Suppressor macrophage treated with lipopolysaccharide for 1 hour (primary cell): ENCODE measurements at places on chromosomes 11 and 22.
A peak's percentile ranks its signal among the peaks of the same experiment; 100 is the strongest.

- peak; percentile 74 for DNase-seq
Observed at GRCh38 chr11:5631969-5632635, 7.3 kb downstream of the TRIM34 start.

- DNase-seq: peak; percentile 38
Observed at GRCh38 chr22:24427500-24428164, at the start of gene ADORA2A. Gene ADORA2A, plus strand, starts transcription at chr22:24427599. Its CDS starts 5,806 bp downstream, at chr22:24433405.

- no peak for DNase-seq
Observed at GRCh38 chr11:76836613-76837291, 24.0 kb upstream of the ACER3 start.

- DNase-seq: no peak
Observed at GRCh38 chr11:120324932-120325810, at the start of gene TLCD5. Gene TLCD5, plus strand, starts transcription at chr11:120325299. Its CDS starts 2,143 bp downstream, at chr11:120327442.

- DNase-seq: no peak
Observed at GRCh38 chr11:24896118-24896835, 399.4 kb downstream of the LUZP2 start.

GRCh38 chr11:124791626-124792341, 8.4 kb downstream of the MSANTD2 start:
- peak; percentile 68 for DNase-seq

- DNase-seq: no peak
Observed at GRCh38 chr11:17376493-17376892, 12.0 kb downstream of the KCNJ11 start.

DNA sequence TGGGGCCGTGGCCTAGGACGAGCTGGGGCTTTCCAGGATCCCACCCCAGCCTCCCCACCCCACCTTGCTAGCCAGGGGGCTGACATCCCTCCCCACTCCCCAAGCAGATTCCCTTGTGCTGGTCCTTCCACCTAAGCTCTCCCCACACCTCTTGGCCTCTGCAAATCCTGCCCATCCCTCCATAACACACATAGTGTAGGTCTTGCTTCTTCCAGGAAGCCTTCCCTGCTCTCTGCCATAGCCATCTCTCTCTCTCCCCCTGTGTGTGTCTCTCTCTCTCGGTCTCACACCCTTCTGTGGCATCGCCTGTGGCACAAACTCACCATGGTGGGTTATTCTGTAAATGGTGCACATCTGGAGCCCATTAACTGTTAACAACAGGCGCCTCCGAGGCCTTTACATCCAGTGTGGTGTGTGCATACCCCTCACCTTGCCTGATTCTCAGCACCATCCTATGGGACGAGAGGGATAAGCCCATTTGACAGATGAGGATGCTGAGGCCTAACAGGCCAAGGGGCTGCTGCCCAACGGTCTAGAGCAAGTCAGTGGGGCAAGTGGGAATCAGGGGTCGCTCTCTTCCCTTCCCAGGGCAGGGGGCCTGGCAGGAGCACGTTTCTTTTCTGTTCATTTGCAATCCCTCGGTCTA, 22.2 kb upstream of the PICK1 start:
- no peak for DNase-seq

- no peak for DNase-seq
Observed at GRCh38 chr11:100185588-100185987, 501.5 kb upstream of the ARHGAP42 start.

- DNase-seq: peak; percentile 70
Observed at GRCh38 chr11:30326114-30326778, 3.3 kb downstream of the ARL14EP start.

DNA sequence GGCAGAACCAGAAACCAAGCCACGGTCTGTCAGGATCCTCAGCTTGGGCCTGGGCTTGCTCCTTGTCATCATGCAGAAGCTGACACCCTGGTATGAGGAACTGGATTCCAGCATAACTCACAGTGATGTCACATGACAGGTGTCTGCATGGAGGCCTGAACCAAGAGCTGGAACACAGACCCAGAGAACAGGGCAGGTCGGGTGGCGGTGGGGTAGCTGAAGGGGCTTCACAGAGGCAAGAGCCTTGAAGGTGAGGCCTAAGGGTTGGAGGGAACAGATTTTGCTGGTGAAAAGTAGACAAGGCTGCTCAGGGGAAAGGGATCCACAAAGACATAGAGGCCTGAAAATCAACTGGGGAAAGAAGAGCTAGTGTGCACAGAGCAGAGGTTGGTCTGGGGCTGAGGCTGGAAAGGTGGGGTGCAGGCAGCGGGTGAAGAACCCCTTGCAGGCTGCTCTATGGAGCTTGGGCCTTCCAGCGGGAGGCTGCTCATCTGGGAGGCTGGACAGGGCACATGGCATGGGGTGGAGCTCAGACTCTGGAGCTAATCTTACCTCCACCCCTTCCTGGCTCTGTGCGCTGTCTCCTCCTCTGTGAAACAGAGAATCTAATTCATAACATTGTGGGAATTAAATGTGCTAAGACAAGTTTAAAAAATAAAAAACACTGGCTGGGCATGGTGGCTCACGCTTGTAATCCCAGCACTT, 18.4 kb upstream of the RPS3 start:
- DNase-seq: peak; percentile 79

GRCh38 chr11:123652599-123652998, 1.8 kb downstream of the SCN3B start:
- DNase-seq: no peak

GRCh38 chr11:8442301-8442700, 151.7 kb downstream of the STK33 start:
- no peak for DNase-seq

GRCh38 chr11:124068601-124069110, 27.5 kb upstream of the OR10G7 start:
- DNase-seq: peak; percentile 55

- no peak for DNase-seq
Observed at GRCh38 chr22:30370641-30371230, 13.9 kb downstream of the CCDC157 start.

- DNase-seq: no peak
Observed at GRCh38 chr11:40921246-40921645, 538.2 kb downstream of the LRRC4C start.

DNA sequence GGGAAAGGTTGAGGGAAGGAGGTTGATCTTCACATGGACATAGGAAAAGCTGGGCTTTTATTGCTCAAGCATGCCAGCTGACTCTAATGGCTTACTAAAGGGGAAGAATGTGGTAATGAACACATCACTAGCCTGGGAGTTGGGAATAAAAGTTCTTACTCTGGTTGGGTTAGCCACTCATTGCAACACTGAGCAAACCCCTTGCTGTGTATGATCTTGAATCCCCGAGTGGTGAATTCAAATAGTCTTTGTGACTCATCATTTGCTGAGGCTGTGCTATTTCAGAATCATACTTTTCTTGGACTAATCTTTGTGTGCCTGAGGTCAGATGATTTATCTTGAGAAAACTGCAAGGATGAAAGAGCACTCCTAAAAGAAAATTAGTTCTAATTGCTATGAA, 304.1 kb upstream of the ANO5 start:
- peak; percentile 83 for DNase-seq

- peak; percentile 57 for DNase-seq
Observed at GRCh38 chr11:10891151-10891720, 33.4 kb upstream of the ZBED5 start.

DNA sequence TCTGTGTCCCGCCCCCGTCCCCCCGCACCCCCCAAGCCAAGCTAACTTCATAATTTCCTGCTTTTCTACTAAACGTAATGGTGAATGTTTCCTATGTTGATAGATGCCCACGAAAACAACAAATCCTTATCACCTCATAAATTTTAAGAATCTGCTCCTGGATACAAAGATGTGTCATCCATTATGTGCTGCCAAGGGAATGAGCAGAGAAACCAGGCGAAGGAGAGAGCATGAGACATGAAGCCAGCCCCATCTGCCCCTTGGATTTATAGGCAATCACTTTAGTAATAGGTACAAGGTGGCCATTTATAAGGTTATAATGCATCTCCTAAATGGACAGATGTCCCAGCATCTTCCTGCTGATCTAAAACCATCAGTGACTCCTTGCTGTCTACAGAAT, 30.3 kb downstream of the LAYN start:
- no peak for DNase-seq

DNA sequence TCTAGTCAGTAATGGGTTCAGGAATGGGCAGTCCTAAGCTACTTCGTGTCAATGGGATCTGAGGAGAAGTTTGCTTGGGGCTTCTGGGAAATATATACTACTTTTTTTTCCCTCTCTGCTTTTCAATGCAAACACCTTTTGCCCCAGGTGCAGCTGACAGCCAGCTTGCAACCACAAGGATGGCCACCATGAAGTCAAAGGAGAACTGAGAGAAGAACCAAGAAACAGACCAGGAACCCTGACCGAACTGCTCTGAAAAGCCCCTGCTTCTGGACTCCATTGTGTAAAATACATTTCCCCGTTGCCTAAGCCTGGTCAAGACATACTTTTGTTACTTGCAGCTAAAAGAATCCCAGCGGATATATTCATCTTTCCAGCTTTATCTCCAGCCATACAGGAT, 20.1 kb upstream of the CD44 start:
- no peak for DNase-seq

- DNase-seq: no peak
Observed at GRCh38 chr11:17553249-17553546, 6.1 kb downstream of the OTOG start.

DNA sequence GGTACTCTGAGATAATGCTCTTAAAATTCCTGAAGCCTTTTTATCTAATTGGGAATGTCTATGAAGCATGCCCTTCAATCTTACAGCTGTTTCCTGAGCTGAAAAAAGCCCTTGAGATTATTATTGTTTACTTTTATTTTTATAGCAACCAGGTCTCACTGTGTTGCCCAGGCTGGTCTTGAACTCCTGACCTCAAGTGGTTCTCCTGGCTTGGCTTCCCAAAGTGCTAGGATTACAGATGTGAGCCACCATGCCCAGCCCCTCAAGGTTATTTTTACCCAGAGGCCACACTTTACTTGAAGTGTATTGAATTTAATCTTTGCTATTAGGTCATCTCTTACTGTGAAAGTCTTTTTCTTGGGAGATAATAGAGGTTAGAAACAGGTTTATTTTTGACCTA, 7.0 kb upstream of the SWAP70 start:
- no peak for DNase-seq

DNA sequence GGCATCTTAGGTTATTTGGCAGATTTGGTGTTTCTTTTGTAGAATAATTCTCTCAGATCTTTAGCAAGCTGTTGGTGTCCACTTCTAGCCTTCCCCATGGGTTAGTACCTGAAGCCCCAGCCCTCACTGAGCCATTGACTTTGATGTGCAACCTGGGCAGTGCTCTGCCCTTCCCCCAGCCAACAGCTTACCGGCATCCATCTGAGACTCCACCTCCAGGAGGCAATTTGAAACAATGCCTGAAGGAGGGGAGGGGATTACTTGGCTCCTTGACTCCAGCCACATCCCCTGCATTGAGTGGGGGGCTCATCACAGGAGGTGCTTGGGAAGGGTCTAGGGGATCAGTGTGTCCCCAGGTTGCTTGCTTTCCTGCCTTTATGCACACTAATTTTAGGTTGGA, 114.8 kb downstream of the TRIM29 start:
- DNase-seq: no peak

DNA sequence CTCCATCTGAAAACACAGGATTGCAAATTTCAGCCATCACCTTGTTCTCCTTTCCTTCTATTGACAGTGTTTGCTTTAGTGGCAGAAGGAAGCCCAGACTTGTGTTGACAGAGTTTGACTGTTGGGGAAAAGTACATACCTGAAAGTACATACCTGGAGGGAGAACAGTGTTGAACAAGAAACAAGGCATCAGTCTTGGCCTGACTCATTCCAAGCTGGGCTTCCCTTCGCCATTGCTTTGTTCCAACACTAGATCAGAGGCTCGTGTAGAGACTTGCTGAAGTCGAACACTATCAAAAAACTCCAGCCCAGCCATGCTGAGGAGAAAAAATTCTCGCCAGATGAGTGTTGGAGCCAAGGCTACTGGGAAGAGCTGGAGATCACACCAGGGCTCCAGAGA, 133.4 kb downstream of the BBOX1 start:
- DNase-seq: no peak

GRCh38 chr11:29321293-29322132, 695.3 kb downstream of the KCNA4 start:
- no peak for DNase-seq

GRCh38 chr22:42301742-42302102, 31.3 kb upstream of the TCF20 start:
- DNase-seq: no peak

DNA sequence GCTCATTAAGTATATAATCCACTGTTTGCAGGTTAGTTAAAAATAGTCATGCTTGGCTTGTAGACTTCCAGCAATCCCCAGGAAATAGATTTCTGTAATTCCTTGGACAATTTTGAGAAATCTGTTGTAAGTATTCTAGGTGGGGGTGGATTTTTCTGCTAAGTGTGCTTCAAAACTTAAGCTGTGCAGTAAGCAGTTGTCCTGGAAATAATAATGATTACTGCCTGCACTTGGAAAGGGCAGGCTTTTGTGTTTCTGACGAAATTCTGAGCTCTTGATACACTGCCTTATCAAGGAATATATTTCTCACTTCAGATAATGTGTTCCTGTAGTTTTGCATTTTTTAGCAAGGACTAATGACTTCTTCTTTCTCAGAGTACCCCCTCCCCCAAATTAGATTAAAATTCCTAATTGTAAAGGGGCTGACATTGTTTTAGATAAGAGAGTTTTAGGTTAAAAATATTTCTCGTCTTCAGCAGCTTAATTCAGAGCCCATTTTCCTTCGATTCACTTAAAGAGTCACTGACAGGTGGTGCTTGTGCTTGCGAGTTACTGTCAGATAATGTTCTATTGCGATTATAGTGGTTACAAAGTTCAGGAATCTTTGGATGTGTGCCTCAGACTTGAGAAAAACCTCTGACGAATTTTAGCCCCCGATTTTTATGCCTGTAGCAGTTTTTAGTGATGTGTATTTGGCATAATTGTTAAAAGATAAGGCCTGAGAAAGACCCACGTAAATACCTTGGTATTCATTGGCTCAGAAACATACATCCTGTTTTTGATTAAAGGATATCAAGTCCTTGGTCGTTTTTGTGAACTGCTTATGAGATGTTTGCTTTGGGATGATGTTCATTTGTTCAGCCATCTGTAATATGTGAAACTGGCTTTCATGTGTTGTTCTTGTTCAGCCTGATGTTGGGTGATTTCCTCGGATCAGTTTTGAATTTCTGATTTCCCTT, 120.5 kb downstream of the HIPK3 start:
- DNase-seq: no peak

DNA sequence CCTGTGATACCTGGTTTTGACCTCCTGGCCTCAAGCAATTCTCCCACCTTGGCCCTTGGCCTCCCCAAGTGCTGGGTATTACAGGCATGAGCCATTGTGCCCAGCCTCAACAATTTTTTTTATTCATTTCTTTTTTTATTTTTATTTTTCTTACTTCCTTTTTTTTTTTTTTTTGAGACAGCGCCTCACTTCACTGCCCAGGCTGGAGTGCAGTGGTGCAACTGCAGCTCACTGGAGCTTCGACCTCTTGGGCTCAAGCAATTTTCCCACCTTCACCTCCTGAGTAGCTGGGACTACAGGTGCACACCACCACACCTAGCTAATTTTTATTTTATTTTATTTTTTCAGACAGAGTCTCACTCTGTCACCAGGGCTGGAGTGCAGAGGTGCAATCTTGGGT, 25.5 kb upstream of the CECR2 start:
- no peak for DNase-seq
